Right ventricle myocardium inferior (tissue), 1 donor: ENCODE measurements at places on chromosomes 5 and 9.

GRCh38 chr9:19922476-19923118 is 133.8 kb upstream of the SLC24A2 start:
- DNase-seq, result no peak

- DNase-seq, result no peak
Observed at GRCh38 chr9:88789785-88790184, 201.5 kb upstream of the S1PR3 start.

GRCh38 chr9:3880851-3881250 is 355.1 kb upstream of the RFX3 start:
- no peak for DNase-seq

DNA sequence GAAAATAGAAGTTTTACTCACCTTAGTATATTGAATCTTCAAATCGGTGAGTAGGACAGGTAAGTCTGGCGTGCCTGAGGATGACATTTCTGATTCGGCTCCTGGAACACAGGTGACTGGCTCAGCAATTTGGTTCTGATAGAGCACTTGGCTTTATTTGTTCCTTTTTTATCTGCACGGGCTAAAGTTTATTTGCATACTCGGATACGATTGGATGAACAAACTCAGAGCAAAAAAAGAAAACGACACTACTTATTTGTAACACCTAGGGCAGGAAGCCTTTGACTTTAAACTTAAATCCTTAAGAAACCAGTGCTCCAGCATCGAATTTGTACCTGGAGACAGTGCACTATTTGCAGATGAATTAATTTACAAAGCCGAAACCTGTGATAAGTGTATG is at the start of gene ALDH1A1:
Gene ALDH1A1 (minus strand): TSS at position 140 of the 400 bp plus-strand sequence. CDS start 53 bp downstream, at position 87.
- no peak for DNase-seq

DNA sequence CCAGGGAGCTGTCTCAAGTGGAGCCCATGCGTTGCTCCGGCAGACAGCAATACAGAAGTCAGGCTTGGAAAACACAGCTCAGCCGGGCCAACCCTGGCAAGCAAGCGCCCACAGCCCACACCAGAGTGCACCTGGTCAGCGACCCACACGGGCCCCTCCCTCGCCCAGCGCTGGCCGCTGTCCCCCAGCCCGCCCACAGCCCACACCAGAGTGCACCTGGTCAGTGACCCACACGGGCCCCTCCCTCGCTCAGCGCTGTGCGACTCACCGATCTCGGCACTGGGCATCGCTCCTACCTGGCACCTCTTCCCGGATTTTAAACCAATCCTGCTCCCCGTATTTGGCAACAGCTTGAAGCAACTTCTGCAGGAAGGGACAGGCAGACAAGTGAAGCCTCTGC is 12.8 kb downstream of the SNAPC4 start:
- DNase-seq, result no peak

DNA sequence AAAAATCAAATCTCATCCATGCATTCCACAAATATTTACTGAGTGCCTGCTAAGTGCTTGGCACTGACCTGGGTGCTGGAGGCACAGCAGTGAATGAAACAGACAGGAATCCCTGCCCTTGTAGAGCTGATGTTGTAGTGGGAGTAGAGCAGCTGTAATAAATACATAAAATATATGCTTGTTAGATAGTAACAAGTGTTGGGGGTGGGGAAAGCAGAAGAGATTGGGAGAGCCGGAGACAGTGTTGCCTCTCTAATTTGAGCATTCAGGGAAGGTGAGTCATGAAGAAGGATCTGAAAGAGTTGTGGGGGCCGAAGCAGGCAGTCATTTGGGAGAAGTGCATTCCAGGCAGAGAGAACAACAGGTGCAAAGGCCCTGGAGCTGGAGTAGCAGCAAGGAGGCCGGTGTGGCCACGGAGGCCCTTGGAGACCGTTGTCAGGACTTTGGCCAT is 97.9 kb downstream of the ZNF618 start:
- no peak for DNase-seq

- no peak for DNase-seq
Observed at GRCh38 chr9:83061036-83061435, 1.9 kb downstream of the RASEF start.

DNA sequence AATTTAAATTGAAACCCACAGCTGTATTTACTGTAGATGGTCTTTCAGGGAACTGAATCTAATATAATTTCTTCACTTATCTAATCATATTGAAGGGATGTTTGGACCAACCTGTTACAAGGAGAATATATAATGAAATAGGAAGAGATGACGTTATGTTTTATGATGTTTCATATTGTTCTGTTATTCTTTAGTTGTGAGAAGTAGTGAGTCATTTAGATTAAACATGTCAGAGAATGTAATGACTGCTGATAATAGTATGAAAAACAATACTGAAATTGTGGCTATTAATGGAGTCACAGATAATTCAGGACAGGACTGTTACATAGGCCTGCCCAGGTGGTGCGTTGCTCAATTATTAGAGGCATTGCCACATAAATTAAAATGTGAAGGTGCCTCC is 1993.4 kb downstream of the EFNA5 start:
- DNase-seq, result no peak
